ENCODE measurements at places on chromosomes 2 and 18.

GRCh38 chr18:74503137-74503536 lies 7.0 kb downstream of the CNDP2 start:
- no peak for DNase-seq

- DNase-seq: no peak
These were observed 122.5 kb downstream of the SLC39A10 start for GRCh38 chr2:195779491-195779890.

DNA sequence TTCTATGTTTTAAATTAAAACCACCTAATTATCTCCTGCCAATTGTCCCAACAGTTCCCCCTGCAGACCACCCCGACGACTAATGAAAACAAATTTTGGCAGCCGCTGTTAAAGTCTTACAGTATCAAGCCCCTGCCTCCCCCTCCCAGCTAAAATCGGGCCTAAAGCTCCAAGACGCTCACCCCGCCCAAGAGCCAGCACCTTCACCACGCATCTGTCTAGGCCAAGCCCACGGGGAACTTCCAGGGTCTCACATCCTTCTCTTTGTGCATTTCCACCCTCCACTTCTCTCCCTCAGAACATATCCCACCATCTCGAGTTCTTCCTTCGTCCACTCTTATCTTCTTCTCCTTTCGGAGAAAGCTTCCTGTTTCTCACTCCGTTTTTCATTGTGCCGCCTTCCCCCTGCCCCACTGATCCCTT lies 445 bp downstream of the PRPF40A start:
- DNase-seq: no peak

- DNase-seq: no peak
These were observed 50.7 kb downstream of the CRIM1 start for GRCh38 chr2:36406296-36406695.

DNA sequence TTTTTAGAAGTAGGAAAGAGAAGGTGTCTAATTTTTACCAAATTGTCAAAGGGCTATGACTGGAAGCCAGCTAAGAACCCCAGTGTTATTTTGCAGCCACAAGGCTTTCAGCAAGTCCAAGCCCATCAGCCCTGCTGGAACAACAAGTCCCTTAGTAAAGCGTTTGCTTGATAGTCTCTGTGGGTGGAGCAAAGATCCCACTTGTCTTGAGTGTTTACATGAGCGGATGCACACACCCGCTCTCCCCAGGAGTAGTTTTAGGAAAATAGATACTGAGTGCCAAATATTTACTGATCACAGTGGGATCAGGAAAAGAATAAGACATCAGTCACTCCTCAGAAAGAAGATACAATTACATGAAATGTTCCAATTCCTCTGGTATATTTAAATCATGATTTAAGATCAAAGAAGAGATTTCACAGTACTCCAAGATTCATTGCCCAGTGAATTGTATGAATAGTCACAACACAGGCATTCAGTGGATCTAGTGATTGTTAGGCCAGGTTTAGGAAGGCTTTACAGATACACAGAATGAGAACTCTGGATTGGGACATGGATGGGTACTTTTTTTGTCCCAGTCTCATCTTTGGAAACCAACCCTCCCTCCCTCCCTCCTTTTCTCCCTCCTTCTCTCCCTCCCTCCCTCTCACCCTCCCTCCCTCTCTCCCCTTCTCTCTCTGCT lies 514.9 kb downstream of the PTPRM start:
- DNase-seq: no peak

GRCh38 chr2:235106874-235107639 lies 155.2 kb downstream of the SH3BP4 start:
- no peak for DNase-seq

DNA sequence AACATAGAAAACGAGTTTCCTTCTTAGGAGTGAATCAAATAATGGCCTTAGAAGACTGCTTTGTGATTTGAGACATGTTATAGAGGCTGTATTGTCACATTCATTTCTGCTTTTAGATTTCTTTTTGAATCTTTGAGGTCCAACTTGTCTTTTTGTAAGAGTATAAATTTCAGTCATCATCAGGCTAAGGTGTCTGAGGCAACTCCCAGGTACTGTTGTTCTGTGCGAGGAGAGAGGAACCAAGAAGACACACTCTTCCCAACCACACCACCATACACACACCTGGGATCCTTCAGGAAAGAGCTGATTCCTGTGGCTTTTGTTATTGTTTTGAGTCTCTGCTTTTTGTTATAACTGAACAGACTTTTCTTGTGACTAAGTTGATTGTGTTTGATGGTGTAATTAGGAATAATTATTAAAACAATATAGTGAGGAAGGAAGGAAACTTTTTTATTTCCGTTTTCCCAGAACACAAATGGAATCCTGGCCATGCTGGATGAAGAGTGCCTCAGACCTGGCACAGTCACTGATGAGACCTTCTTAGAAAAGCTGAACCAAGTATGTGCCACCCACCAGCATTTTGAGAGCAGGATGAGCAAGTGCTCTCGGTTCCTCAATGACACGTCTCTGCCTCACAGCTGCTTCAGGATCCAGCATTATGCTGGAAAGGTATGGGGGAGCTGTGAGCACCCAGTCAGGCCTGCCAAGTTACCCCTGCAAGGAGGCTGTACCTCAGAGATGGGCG lies 140.4 kb downstream of the MYO1B start:
- DNase-seq: no peak

Data from activated naive CD4-positive, alpha-beta T cell (primary cell).